Neural progenitor cell (in vitro differentiated cells): ENCODE measurements at places on chromosomes 4 and X. TPM values are rescaled to one million over a fixed set of nuclear protein-coding genes. Genes with fewer than 3 reads are reported as not detected.

The TLR10 gene
- total RNA-seq: not detected in 2 replicates

The TCEAL3 gene
- total RNA-seq: 12.0 and 12.3 TPM in 2 replicates

The IL2 gene
- not detected in 2 replicates for total RNA-seq

The CFAP47 gene
- 0.13 and 0.15 TPM in 2 replicates for total RNA-seq

The VEGFD gene
- 0.46 TPM in 1 of 2 replicates, not detected in the other for total RNA-seq

The RS1 gene
- not detected in 2 replicates for total RNA-seq

The TEX11 gene
- total RNA-seq: 0.03 TPM in 1 of 2 replicates, not detected in the other

The MAGEA9B gene
- total RNA-seq: not detected in 2 replicates

DNA sequence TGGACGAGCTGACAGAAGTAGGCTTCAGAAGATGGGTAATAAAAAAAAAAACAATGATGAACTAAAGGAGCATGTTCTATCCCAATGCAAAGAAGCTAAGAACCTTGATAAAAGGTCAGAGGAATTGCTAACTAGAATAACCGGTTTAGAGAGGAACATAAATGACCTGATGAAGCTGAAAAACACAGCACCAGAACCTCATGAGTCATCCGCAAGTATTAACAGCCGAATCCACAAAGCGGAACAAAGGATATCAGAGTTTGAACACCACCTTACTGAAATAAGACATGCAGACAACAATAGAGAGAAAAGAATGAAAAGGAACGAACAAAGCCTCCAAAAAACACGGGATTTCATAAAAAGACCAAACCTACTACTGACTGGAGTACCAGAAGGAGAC lies 10.5 kb downstream of the NELFA start:
- no peak for DNase-seq

DNA sequence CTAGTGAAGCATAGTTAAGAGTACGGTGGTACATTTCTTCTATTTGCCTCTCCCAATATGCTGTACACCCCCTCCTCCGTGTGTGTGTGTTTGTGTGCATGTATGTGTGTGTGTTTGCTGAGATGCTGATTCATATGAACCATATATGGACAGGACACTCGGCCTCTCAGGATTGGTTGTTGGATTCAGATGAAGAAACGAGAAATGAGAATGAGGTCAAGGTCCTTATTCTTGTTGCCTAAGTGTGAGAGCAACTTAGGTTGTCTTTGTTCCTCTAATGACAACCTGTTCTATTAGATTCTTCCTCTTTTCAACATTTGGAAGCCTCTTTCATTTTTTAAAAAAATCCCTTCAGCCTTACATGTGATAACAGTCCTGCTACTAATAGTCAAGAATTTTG lies 1387.6 kb downstream of the STIM2 start:
- DNase-seq: no peak

DNA sequence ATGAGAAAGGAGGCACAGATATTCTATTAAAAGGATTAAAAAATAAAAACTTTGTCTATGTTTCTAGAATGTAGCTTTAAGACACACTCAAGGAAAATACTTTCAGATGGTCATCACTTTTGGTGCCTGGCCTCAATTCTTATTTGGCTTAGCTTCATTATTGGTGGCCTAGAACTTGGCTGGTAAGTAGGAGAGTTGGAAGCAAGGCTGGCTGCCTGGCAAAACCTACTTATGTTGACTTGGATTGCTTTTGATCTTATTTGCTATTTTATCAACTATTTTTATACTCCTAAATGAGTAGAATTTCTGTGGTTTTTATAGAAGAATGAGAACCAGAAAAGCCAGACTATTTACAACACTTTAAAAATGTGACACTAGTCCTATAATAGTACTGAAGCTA lies 35.3 kb upstream of the JADE3 start:
- DNase-seq: no peak

- no peak for DNase-seq
These were observed 39.4 kb upstream of the AFAP1 start for GRCh38 chr4:7978907-7979651.

GRCh38 chr4:92399032-92399431 lies 95.3 kb downstream of the GRID2 start:
- DNase-seq: no peak

DNA sequence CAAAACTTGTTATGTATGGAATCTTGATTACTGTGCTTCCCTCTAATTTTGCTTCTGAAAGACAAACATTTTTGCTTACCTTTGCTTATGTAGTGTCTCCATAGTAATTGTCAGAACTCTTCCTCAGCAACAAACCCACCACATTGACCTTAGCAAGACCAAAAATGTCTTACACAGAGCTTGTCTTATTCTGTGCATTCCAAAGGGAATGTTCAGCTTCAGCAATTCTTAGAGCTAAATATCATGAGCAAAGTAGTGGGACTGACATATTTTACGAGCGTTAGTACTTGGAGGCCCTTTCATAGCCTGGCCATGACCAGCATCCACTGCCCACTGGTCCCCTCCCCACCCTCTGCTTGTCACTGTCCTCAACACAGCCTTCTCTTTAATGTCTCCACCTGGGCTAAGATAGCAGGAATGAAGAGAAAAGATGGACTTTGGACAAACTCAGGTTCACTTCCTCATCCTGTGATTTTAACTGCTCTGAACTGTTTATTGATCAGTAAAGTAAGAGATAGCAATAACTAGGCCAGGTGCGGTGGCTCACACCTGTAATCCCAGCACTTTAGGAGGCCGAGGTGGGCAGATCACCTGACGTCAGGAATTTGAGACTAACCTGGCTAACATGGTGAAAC lies 15.5 kb upstream of the SH3D19 start:
- DNase-seq: no peak

DNA sequence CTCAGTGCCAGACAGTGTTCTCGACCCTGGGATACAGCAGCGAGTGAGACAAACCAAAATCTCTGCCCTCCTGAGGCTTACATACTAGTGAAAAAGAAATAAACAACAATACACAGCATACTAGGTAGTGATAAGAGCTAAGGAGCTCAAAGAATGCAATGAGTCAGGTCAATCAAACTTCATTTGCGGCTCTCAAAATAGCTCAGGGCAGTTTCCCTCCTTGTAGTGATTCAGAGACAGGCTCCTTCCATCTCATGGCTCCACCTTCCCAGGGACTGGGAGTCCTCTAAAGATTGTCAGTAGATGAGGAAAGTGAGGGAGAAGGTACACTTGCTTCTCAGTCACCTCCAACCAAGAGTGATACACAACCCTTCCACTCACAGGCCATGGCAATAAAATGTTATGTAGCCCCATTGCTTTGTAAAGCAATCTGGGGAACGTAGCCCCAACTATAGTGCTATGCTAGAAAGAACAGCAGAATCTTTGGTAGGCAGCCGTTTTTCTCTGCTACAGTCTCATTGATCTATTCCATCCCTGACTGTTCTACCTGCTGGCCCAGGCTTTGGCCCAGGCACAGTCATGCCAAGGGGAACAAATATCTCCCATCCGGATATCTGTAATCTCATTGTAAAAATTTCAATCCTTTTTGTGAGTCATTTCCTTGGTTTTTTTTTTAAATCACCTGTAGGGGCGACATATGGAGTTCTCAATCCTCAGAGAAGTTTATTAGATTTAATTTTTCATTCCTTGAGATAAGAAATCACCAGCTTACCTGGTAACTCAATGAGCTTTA lies 183.1 kb upstream of the S100G start:
- DNase-seq: no peak

GRCh38 chrX:135425026-135425965 lies 3.6 kb downstream of the SMIM10L2A start:
- DNase-seq: no peak

DNA sequence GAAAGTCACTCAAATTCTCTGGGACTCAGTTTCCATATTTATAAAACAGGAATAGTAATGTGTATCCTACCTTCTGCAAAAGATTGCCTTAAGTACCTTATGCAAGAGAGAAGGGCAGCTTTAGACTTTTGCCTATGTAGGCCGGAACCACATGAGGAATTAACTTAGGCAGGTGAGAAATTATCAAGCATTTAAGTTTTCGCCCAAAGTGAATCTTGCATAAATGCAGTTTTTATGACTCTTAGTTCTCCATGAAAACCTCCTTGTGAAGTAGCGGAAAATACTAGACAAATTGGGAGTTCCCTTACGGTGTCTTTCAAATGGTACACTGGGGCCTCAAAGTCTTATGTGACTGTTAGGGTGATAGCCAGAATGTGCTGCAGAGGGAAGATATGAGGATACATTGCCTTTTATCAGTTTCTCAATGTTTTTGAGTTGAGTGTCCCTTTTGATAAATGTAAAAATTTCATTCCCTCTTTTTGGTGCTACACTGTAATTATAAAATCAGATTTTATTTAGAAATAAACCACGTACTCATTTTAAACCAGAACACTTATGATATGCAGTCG lies 2.6 kb downstream of the SH2D1A start:
- no peak for DNase-seq

DNA sequence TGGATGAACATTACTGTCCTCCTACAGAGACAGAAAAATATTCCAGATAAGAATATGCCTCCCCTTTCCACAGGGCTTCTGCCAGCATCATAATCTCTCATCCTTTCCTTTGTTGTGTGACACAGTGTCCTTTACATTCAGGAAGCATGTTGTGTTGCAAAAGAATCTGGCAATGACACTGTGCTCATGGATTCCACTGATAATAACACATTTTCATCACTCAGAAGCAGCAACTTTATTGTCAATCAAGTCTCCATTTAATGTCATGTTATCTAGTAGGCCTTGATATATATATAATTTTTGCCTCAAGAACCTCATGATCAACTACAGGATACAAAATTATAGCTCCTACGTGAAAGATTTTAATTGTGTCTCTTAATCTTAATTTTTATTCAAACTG lies 833.9 kb downstream of the FSTL5 start:
- no peak for DNase-seq

- DNase-seq: no peak
These were observed 15.8 kb downstream of the ATP1B4 start for GRCh38 chrX:120377715-120378114.

DNA sequence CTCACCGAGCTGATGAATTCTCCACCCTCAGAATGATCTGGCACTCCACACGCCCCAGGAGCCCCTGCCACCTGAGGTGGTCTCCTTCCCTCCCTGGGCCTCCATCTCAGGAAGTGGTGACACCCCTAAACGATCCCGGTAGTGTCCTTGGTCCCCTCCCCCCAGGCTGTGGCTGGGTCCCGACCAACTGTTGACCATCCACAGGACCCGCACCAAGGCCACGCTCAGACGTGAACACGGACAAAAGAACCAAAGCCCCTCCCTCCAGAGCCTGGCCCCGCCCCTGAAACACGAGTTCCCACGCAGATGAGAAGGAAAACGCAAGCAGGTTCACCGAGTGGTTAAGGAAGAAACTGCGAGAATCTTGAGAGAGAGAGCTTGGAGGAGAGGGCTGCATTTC lies 16.6 kb downstream of the LRPAP1 start:
- DNase-seq: no peak

DNA sequence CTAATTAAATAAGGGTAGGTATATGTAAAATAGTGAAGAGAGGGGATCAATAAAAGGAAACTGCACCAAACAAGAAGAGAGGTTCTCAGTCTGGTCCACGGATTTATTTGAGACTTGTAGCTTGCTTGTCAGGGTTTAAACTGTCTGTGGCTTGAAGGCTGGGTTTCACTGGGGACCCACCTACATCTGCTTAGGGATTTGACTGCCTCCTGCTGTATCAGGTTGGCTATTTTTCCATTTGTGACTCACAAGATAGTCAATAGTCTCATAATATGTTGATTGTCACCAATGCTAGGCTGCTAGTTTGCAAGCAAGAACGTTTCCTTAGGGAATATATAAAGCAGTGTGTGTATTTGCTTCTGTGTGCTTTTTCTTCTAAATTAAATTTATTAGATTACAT lies 1950.7 kb upstream of the IGFBP7 start:
- peak; percentile 4 for DNase-seq

DNA sequence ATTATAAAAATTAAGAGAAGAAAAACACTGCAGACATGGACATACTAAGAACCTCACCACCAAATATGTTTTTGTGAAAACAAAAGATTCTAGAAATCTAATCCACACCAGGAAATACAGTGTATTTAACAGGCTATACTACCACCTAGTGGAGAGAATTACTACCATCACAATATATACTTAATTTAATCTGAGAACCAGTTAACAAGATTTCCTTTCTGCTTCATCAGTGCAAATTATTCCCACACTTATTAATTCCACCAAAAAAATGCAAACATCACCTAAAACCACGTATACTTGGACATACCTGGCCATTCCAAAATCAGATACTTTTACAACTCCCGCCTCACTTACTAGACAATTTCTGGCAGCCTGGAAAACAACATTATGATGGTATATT lies 7.0 kb upstream of the TXK start:
- DNase-seq: peak; percentile 54

DNA sequence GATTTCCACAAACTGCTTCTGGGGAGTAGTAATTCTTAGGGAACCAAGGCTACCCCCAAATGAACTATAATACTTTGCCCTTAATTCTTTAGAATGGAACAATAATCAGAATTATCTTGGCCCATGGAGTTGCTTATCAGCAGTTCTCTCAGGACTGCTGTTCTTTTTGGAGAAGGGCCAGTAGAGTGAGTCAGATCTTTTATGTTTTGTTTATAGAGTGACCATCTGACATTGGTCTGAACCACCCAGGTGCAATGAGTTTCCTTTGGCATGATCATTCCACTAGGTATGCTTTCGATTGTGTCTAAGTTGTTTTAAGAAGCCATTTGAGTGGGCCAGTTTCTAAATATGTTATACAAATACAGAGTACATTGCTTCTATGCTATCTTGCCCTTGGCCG lies 31.8 kb downstream of the PRRG1 start:
- DNase-seq: no peak

DNA sequence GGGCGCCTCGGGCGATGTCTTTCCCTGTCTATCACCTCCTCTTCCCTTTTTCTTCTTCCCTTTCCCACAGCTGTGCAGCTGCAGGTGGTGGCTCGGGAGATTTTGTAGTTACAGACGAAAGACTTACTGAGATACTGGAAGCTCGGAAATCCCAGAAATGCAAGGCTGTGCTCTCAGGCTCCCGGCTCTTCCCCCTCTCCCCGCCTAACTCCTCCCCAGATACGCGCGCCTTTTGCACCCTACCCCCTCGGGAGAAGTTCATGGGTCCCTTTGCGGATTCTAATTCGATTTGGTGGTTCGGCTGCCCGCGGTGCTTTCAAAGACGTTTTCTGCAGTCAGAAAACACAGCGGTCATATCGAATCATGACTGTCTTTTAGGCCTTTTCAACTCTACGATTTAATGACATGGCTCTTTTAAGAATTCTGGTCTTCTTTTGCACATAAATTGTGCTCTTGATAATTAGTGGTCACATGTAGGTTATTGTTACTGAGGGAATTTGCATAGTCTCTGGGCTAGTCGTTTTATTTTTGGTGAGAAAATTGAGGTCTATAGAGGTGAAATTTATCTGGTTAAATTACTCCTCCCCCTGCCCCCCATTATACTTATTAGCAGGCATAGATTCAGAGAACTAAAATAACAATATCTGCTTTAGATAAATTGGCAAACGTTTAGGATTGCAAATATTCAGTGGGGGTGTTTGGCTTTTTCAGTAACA lies 1.6 kb downstream of the SEPTIN11 start:
- no peak for DNase-seq
